ENCODE measurements at places on chromosomes 1 and 21. TPM values are rescaled to one million over a fixed set of nuclear protein-coding genes. Genes with fewer than 3 reads are reported as not detected.

GRCh38 chr1:236066828-236067386 is 2.0 kb upstream of the NID1 start:
- no peaks in the 10 kb centered on the region for H3K27me3 ChIP-seq
- peaks cover 15% of the 10 kb centered on the region for H3K4me1 ChIP-seq
- H3K36me3 ChIP-seq, result no peaks in the 10 kb centered on the region
- H3K27ac ChIP-seq, result peak overlapping the region; percentile 91
- DNase-seq, result peak; percentile 15

DNA sequence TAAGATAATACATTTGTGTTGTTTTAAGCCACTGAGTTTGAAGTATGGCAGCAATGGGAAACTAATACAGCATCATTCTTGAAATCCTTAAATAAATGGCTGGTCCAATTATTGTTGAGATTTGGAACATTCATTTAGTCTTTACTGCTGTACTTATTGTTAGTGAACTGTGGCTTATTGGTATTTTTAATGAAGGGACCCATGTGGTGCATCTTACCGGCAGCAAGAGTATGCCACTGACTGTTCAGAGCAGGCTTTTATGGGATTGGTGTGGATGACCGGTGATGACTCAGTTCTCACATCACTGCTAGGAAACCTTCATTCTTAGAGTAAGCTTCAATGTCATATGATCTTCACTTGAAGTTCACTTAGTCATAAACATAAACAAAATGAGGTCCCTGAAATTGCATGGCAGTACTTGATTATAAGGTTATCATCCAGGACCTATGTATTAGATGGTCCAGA is 31.5 kb downstream of the PRKAA2 start:
- H3K27me3 ChIP-seq, result no peaks in the 10 kb centered on the region
- no peak for DNase-seq
- no peaks in the 10 kb centered on the region for H3K36me3 ChIP-seq
- H3K4me1 ChIP-seq, result no peaks in the 10 kb centered on the region
- H3K4me3 ChIP-seq, result no peak overlapping the region

GRCh38 chr1:119266386-119266785 is 102.2 kb upstream of the HAO2 start:
- no peak overlapping the region for H3K4me3 ChIP-seq
- no peaks in the 10 kb centered on the region for H3K36me3 ChIP-seq
- H3K27ac ChIP-seq, result no peak overlapping the region
- no peak for DNase-seq
- H3K27me3 ChIP-seq, result no peaks in the 10 kb centered on the region

DNA sequence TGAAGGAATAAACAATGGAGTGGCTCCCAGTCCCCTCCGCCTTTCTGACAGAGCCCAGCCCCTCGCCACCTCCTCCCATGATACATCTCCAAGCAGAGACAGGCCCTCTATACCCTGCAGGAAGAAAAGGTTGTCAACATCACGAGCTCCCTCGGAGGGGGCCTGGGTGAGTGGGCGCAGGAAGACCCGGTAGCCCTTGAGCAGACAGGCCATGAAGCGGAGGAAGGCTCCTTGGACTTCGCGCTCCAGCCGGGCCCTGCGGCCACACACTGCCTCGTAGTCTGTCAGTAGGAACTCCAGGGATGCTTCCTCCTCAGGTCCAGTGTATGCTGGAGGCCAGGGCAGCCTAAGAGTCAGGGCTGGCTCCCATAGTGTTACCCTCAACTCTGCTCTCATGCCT is 7.0 kb downstream of the DENND4B start:
- H3K36me3 ChIP-seq, result peaks cover 74% of the 10 kb centered on the region
- H3K4me3 ChIP-seq, result no peak overlapping the region
- DNase-seq, result no peak

GRCh38 chr1:9901148-9902059 is 8.7 kb downstream of the CTNNBIP1 start:
- DNase-seq, result no peak
- H3K36me3 ChIP-seq, result no peaks in the 10 kb centered on the region
- no peaks in the 10 kb centered on the region for H3K27me3 ChIP-seq
- peaks cover 12% of the 10 kb centered on the region for H3K4me1 ChIP-seq

- peak; percentile 53 for DNase-seq
- H3K27me3 ChIP-seq, result no peaks in the 10 kb centered on the region
- H3K4me1 ChIP-seq, result no peaks in the 10 kb centered on the region
- H3K4me3 ChIP-seq, result no peak overlapping the region
Observed at GRCh38 chr21:44521301-44521927, 18.6 kb downstream of the KRTAP10-1 start.

DNA sequence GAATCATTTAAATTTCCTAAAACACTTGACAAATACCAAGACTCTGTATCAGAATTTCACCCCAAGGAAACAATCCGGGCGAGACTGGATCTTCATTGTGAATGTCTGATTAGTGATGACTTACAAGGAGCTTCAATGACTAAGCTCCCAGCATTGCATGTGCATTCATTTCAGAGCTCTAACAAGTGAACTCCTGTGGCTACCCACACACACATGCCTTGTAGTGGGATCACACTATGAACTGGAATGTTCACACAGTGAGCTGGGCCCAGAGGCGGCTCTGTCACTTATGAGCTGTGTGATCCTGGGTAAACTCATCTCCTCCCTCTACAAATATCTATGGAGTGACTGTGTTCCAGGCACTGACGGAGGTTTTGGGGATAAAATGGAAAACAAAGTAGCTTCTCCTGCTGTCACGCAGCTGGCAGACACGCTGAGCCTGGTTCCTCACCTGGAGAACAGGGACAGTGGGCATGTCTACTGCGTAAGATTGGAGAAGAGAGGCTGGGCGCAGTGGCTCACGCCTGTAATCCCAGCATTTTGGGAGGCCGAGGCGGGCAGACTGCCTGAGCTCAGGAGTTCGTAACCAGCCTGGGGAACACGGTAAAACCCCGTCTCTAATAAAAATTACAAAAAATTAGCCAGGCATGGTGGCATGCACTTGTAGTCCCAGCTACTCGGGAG is 56.9 kb downstream of the CLSTN1 start:
- H3K27ac ChIP-seq, result no peak overlapping the region
- H3K27me3 ChIP-seq, result no peaks in the 10 kb centered on the region
- peaks cover 1% of the 10 kb centered on the region for H3K36me3 ChIP-seq
- no peaks in the 10 kb centered on the region for H3K4me1 ChIP-seq
- no peak overlapping the region for H3K4me3 ChIP-seq

DNA sequence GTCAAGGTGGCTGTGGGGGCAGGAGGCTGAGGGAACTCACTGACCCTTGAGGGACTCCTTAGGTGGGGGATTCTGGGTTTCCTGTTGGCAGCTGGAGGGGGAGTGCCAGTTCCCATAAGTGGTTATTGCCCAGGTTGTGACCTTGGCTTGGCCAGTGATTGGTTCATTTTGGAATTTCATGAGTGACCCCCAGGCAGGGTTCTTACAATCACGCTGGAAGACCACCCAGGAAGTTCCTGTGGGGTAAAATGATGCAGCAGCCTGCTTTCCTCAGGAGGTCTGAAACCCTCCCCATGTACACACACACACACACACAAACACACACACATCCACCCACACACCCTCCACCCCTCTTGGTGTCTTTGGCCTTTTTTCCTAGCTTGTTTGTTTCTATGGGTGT is 16.9 kb downstream of the VANGL1 start:
- no peak overlapping the region for H3K4me3 ChIP-seq
- DNase-seq, result no peak
- no peak overlapping the region for H3K27ac ChIP-seq
- peaks cover 23% of the 10 kb centered on the region for H3K36me3 ChIP-seq
- peaks cover 6% of the 10 kb centered on the region for H3K4me1 ChIP-seq
- H3K27me3 ChIP-seq, result no peaks in the 10 kb centered on the region

- no peaks in the 10 kb centered on the region for H3K36me3 ChIP-seq
- H3K4me1 ChIP-seq, result peaks cover 21% of the 10 kb centered on the region
- no peak for DNase-seq
- H3K27me3 ChIP-seq, result peaks cover 48% of the 10 kb centered on the region
Observed at GRCh38 chr1:180237869-180238476, 7.9 kb downstream of the LHX4 start.

DNA sequence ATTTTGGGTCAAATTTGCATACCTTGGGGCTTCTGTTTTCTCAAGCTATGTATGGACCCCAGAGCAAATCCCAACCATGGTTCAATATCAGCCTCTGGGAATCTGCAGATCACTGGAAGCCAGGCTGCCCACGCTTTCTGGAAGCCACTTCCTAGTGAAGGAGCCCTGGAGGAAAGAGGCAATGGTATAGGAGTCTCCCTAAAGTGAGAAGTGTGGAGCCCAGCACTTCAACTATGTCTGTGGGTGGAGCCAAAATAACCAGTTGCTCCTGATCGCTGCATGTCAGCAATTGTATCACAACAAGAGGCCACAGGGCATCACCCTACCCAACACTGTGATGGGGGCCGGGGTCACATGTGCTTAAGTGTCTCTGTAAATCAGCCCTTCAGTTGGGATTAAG is 26.9 kb downstream of the ETS2 start:
- H3K4me3 ChIP-seq, result no peak overlapping the region
- H3K27ac ChIP-seq, result no peak overlapping the region
- no peaks in the 10 kb centered on the region for H3K36me3 ChIP-seq
- H3K4me1 ChIP-seq, result peaks cover 5% of the 10 kb centered on the region
- DNase-seq, result no peak

DNA sequence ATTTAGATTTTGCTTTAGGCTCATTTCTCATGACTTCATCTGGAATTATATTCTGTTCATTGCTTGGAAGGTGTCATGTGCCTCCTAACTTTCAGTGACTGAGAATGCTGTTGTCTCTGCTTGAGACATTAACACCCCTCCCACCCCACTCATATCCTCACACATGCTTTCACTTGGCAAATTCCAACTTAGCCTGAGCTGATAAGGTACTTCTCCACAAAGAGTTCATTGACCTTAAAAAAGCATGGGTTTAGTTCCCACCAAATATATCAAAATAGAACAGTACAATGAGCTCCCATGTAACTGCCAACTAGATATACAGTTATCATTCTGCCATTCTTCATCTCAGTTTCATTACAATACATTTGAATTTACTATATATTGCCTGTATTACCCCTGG is 576.5 kb upstream of the ADGRL2 start:
- H3K4me3 ChIP-seq, result no peak overlapping the region
- no peaks in the 10 kb centered on the region for H3K27me3 ChIP-seq
- H3K27ac ChIP-seq, result no peak overlapping the region
- H3K36me3 ChIP-seq, result no peaks in the 10 kb centered on the region
- no peak for DNase-seq

The CNKSR1 gene
- not detected for total RNA-seq

The S100A3 gene
- total RNA-seq, result not detected
